ENCODE measurements at places on chromosomes 7 and 10. TPM values are rescaled to one million over a fixed set of nuclear protein-coding genes. Genes with fewer than 3 reads are reported as not detected.

- DNase-seq, result peak; percentile 43
Measured at GRCh38 chr10:130040351-130040750, 70.3 kb downstream of the C10orf143 start.

- DNase-seq, result no peak
Measured at GRCh38 chr10:30116041-30116491, 56.7 kb upstream of the JCAD start.

DNA sequence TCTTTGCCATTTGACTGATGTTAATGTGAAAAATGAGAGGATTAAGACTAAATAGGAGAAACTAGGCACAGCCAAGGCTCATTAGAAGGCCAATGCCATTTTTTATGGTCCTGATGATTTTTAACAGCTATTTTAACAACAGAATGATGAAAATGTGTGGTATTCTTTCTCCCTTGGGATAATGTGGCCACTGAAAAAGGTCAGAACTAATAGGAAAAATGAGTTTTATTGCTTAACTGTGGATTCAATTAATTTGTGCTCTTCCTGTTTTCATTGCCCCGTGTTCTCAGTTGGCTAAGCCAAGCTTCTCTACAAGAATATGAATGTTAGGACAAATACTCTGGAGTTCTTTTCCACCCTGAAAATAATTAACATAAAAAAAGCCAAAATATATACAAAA, 56.6 kb downstream of the BMPER start:
- no peak for DNase-seq

GRCh38 chr7:114835303-114835702, 86.6 kb upstream of the MDFIC start:
- DNase-seq, result no peak

DNA sequence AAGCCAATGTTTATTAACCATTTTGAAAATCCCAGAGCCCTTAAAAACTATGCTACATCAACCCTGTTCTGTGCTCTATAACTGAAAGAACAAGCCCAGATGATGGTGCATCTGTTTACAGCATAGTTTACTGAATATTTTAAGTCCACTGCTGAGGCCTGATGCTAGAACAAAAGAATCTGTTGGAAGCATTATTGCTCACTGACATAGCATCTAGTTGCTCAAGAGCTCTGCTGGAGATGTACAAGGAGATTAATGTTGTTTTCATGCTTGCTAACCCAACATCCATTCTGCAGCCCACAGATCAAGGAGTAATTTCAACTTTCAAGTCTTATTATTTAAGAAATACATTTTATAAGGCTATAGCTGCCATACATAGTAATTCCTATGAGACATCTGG, 181.3 kb upstream of the FEZF1 start:
- no peak for DNase-seq

GRCh38 chr10:76675561-76675950, 962.1 kb downstream of the KCNMA1 start:
- no peak for DNase-seq

GRCh38 chr10:73798927-73799560, 12.4 kb downstream of the NDST2 start:
- peak; percentile 43 for DNase-seq

CD36 gene
- 114 TPM for total RNA-seq

NUTM2E gene
- not detected for total RNA-seq

Data from aorta (tissue), 5 donors.